ENCODE measurements at places on chromosomes 12 and 14.
A peak's percentile ranks its signal among the peaks of the same experiment; 100 is the strongest.

DNA sequence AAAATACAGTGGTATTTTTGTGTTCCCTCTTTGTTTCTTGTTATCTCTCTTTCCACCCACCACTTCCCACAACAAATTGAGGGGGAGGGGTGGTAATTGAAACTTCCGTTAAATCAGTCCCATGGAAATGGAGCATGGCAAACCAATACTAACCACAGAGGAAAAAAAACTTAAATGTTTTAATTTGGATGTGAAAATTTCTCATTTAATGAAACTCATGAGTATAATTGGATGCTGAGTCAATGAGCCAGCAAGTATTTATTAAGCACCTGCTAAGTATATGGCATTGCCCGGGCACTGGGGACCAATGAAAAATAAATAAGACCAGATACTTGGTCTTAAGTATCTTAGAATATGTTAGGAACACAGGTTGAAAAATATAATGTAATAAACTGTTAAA lies 147.5 kb downstream of the KCNH5 start:
- DNase-seq, result no peak

- no peak for DNase-seq
Measured at GRCh38 chr12:118884226-118884625, 97.1 kb upstream of the SRRM4 start.

DNA sequence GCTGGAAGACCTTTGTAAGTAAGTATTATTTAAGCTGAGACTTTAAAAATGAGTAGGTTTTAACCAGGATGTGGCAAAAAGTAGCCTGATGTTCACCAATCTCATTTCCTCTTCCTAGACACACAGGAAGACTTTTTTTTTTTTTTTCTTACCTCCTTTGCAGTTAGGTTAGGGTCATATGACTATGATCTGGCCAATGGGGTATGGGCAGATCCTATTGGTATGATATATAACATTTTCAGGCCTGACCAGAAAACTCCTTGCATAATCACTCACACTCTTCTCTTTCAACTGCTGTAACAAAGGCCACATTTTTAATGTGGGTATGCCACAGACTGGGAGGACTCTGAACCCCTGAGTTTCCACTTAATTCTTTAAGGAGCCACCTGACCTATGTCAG lies 2.7 kb upstream of the RPS6KA5 start:
- DNase-seq, result no peak

GRCh38 chr12:22765421-22766130 lies 140.6 kb downstream of the ETNK1 start:
- DNase-seq, result no peak

DNA sequence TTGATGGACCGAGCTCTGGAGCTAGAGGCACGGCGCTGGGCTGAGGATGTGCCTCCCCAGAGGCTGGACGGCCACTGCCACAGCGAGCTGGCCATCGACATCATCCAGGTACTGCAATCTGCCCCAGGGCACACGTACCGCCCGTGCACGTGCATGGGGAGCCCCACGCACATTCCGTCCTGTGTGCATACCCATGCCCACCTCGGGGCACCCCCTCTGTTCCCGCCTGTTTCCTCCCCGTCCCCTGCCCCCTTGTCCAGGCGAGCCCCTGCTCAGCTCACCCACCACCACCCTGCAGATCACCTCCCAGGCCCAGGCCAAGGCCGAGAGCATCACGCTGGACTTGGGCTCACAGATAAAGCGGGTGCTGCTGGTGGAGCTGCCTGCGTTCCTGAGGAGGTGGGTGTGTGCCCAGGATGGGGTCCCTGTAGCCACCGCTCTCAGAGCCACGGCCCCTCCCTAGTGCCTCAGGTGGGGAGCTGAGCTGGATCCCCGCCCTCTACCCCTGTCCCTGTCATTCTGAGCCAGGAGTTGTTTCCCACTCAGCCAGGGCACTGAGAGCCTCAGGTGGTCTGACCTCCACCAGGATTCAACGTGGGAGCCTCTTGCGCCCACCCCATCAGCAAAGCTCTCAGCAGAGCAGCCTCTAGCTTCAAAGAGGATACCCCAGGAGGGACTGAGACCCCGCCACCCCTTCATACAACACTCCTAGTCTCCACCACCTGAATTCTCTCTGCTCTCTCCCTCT lies 6.9 kb downstream of the TNFAIP2 start:
- DNase-seq, result no peak

DNA sequence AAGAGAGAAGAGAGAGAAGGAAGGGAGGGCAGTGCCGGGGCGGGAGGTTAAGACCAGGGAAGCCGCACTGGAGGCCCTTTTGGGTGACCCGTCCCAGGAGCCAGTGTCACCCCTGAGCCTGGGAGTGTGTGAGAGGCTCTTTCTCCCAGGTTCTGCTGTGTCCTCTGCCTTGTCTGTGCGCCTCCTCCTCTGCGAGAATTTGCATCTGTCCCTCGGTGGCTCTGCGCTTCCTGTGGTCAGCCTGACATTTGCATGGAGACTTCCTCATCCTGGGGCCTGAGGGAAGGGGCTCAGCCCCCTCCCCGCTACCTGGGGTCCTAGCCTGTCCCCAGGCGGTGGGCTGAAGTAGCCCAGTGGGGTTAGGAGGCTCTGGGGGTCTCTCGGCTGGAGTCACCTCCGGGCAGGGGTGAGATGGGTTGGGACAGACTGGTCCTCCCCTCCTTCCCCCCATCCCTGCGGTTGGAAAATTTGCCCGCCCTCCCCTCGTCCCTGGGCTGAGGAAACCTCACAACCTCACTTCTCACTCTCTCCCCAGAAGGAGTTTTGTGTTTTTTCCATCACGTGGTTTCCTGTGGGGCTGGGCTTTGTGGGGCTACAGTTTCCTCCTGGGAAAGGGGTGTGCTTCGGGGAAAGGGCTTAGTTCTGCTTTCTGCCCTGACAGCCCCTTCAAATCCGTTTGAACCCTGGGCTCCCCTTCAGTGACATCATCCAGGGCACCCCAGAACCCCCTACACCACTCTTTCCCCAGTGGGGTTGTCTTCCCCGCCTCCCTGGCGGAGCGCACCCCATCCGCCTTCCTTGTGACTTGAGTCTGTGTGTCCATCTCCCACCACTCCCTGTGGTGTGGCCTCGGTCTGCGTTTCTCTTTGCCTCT lies 2.5 kb downstream of the PTPN6 start:
- DNase-seq, result peak; percentile 82

DNA sequence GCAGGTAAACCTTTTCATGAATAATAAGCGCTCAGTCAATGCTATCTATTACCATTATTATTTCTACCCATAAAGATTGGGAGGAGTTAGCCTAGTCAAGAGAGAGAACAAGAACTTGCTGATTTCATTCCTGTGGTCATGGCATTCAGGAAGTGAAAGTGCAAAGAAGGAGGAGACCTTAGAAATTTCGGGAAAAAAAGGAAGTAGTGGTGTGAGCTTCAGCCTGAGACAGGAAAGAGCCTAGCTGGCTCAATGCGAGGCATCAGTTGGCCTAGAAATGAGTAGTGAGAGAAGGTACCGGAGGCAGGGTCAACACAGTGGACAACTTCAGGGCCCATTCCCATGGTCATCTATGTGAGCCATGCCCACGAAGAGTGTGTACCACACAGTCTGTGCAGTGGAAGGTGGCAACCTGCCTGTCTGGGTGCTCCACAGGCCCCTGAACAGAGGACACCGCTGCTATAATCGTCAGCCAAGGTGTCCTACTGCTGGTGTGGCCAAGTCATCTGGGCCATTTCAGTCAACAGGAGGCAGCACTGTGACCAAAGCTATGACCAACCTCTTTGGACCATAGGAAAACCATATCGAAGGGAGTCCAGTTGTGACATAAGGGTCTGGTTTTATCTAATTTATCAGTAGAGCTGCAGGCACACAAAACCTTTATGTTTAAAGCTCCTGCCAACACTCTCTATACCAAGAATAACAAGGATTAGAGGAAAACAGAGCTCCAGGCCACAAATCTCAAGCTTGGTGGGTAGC lies 16.2 kb upstream of the STON2 start:
- no peak for DNase-seq

DNA sequence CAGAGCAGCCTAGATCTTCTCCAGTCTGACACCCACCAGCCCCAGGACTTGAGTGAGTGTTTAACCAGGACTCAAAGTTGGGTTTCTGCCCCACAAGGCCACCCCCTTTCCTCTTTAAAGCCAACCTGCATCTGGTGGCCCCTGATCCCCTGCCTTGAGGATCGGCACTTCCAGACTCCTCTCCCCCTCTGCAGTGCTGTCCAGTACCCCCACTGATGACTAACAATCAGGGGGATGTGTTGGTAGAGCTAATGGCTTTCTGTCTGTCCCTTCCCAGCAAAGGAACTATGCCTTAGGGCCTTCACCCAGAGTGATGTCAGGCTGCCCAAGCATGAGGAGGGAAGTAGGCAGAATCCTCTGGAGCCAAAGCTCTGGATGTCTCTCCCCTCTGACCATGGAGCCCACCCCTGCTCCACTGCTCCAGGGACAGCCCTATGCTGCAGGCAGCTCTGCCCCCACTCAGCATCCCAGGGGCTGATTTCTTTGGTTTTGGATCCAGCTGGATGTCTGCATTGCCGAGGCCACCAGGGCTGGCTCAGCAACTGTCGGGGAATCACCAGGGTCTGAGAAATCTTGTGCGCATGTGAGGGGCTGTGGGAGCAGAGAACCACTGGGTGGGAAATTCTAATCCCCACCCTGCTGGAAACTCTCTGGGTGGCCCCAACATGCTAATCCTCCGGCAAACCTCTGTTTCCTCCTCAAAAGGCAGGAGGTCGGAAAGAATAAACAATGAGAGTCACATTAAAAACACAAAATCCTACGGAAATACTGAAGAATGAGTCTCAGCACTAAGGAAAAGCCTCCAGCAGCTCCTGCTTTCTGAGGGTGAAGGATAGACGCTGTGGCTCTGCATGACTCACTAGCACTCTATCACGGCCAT lies 42.9 kb downstream of the DAD1 start:
- no peak for DNase-seq

DNA sequence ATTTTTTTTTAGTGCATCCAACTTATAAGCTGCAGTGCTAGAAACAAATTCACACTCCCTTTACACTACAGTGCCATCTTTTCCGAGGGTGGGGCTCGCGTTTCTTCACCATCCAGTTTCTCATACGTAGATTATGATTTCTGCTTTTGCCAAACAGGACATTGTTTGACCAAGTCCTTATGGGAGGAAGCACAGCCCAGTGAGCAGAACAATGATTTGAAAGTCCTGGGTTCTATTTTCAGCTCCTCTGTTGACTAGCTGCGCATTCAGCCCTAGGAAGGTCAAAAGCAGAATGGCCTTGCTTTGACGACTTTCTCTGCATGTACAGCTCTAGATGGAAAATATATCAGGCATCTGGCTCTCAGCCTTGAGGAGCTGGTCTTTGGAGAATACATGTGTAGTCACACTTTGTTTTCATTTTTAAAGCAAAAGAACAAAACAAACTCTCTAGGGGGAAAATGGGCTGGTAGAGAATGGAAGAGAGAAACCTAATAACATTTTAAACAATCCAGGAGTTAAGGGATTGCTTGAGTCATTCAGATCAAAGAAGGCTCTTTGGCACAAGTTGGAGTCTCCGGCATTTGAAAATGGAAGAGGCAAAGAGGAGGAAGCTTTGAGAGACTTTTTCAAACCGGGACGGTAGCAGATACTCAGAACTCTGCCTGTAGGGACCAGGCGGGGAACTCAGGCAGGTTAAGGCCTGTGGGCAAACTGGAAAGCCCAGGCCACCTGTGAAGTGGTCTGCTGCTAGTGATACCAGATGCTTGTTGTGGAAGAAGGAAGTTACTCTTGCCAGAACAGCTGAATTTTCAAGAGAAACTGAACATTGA lies 257.3 kb upstream of the PLEKHG7 start:
- DNase-seq, result no peak

DNA sequence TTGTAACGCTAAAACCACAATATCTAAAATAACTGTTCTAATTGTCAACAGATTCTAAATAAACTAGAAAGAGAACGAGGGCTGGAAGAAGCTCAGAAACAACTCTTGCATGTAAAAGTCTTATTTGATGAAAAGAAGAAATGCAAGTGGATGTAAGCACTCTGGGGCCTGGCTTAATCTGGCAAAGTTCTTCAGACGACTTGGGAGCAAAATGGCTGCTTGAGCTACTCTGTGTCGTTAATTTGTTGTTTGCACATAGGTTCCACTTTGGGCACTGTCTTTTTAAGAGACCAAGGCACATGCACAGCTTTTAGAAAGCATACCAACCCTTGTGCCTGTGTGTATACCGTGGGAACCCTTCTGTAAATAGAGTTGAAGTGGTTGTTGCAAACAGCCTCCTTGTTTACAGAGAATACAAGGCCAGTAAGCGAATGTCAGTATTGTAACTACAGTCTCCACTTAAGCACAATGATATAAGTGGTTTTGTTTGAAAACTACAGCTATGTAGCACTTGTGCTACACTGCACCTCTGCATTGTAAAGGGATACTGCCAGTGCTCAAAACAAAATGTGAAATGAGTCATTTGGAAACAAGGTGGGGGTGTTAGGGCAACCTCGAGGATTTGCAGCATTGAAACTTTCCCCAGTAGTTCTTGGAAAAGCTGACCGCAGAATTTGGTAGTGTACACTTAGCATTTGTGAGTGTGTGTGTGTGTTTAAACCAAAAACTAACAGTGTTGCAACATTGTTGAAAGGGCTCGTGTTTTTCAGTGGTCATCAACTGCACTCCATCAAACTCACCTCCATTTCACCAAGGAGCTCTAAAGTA lies 154.3 kb downstream of the CEP83 start:
- DNase-seq, result no peak

GRCh38 chr14:103833711-103834110 lies 13.7 kb downstream of the PPP1R13B start:
- no peak for DNase-seq

GRCh38 chr12:57234571-57235016 lies 5.1 kb downstream of the SHMT2 start:
- no peak for DNase-seq

- no peak for DNase-seq
Measured at GRCh38 chr14:43204816-43205215, 1302.3 kb downstream of the FSCB start.

GRCh38 chr14:81312289-81312876 lies 87.7 kb downstream of the STON2 start:
- no peak for DNase-seq

- no peak for DNase-seq
Measured at GRCh38 chr12:91952916-91953315, 192.7 kb downstream of the BTG1 start.

- no peak for DNase-seq
Measured at GRCh38 chr12:39804898-39805297, 185.3 kb upstream of the ABCD2 start.

- no peak for DNase-seq
Measured at GRCh38 chr14:55188686-55189295, 2.6 kb downstream of the DLGAP5 start.

DNA sequence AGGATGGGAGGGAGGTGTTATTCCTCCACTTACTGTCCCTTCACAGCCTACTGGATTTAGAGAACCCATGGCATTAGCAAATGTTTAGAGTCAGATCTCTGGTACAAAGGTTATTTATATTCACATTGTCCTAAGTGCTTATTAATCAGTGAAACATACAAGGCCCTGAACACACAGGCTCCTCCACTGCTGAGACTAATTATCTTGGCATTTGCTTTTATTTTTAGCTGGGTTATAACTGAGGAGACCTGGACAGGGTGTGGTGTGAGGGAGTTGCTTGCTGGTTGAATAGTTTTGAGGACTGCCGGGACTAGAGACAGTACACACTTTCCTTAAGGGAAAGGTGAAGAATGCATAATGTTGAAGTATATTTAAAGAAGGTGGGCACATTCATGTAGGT lies 77.5 kb downstream of the FIGNL2 start:
- no peak for DNase-seq
